ENCODE measurements at places on chromosomes 7 and 10.

- DNase-seq, result no peak
Observed at GRCh38 chr10:97123765-97124164, 62.0 kb downstream of the SLIT1 start.

DNA sequence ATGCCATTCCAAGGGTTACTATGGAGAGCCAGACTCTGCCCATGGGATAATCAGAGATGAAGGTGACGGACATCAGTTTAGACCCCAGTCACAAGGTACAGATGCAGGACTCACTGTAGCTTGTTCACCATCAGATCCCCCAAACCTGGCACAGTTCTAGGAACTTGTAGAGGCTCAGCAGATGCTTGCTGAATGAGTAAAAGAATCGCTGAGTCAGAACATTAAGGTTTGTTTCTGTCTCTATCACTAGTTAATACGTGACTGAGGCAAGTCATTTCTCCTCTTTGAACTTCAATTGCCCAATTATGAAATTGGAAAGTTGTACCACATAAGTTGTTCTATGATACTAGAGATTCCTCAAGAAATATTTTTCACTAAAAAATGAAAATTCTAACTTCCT lies 65.1 kb downstream of the PPP1R3C start:
- DNase-seq, result no peak

- no peak for DNase-seq
Observed at GRCh38 chr10:11097686-11098085, 80.0 kb downstream of the CELF2 start.

GRCh38 chr10:12841426-12841825 lies 160.1 kb downstream of the CCDC3 start:
- no peak for DNase-seq

GRCh38 chr10:108902619-108903285 lies 1020.6 kb downstream of the XPNPEP1 start:
- DNase-seq, result no peak

DNA sequence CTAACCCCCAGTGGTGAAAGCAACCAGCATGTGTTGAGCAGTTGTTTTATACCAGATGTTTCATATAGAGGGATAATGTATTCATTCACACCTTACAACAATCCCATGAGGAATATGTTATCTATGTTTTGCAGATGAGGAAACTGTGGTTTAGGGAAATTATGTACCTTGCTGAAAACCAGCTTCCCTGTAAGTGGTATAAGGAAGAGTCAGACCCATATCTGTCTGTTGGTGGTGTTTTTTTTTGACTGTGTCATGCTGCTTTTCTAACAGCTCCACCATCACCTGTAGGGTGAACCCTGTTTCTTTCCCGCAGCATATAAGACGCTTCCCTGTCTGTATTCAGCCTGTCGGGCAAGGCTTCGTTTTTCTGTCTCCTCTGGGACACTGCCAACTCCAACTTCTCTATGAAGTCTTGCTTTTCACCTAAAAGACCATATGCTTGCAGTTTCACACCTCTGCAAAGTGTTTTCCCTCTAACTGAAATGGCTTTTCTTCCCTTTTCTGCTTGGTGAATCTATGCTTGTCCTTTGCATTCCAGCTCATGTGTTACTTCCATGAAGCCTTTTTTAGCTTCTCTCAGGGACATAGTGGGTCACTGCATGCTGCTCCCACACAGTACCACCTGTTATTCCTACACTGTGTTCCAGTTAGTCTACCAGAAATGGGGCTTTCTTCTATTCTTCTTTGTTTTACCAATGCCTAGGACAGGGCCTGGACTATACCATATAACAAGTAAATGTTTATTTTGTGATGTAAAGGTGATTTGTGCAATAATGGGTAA lies 92.8 kb downstream of the ST7 start:
- no peak for DNase-seq

GRCh38 chr10:127315888-127316287 lies 119.5 kb upstream of the INSYN2A start:
- no peak for DNase-seq

DNA sequence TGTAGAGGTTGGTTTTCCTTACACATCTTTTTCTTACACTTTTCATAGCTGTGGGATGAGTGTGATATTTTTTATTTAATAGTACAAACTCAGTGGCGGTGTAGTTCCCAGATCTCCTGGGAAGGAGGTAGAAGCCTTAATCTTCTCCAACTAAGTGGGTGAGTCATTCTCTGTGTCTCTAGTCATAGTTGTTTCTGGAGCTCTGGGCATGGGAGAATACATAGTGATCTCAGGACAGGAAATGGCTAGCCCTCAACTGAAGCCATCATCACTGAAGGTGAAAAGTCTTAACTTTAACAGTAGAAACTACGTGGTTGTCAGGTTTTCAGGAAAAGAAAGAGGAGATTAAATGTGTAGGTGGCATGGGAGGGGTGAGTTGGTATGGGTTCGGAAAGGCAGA lies 319.4 kb upstream of the FZD8 start:
- DNase-seq, result no peak

DNA sequence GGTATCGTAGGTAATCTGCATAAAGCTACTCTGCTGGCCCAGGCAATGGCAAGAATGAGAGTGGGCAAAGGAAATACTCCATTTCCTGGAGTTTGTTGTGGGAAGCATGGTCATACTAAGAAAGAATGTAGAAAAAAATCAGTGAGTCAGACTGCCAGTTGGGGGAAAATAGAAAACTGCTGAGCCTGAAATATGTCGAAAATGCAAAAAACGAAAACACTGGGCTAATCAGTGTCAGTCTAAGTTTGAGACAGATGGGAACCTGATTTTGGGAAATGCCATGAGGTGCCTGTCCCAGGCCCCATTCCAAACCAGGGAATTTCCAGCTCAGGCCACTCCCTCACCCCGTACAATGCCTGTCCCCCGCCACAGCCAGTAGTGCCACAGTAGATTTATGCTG lies 150.0 kb downstream of the ZNF33B start:
- no peak for DNase-seq

DNA sequence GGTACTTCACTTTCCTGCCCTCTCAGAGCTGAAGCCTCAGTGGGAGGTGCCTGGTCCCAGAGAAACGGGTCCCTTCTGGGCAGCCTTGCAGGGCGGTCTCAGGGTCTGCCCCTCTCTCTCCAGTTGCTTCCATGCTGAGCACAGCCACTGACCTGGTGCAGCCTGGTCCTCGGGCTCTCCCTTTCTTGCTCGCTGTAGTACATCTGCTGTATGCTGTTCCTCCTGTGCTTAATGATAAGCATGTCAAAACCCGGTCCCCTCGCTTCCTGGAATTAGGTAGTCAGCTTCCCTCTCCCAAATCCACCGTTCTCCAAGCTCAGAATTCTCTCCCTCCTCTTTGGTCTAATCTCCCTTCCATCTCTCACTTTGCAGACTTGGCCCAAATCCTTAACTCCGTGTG lies 11.0 kb upstream of the HPS1 start:
- no peak for DNase-seq

- no peak for DNase-seq
Observed at GRCh38 chr10:121891103-121891502, 36.7 kb downstream of the ATE1 start.

DNA sequence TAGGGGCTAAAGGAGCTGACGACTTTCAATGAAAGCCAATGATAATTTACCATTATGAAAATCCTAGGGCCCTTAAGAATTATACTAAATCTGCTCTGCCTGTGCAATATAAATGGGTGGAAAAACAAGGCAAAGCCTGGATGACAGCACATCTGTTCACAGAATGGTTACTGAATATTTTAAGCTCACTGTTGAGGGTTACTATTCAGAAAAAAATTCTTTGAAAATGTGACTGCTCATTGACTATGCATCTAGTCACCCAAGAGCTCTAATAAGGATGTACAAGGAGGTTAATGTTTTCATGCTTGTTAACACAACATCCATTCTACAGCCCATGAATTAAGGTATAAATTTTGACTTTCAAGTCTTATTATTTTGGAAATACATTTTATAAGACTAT lies 8.9 kb downstream of the DKK1 start:
- no peak for DNase-seq

DNA sequence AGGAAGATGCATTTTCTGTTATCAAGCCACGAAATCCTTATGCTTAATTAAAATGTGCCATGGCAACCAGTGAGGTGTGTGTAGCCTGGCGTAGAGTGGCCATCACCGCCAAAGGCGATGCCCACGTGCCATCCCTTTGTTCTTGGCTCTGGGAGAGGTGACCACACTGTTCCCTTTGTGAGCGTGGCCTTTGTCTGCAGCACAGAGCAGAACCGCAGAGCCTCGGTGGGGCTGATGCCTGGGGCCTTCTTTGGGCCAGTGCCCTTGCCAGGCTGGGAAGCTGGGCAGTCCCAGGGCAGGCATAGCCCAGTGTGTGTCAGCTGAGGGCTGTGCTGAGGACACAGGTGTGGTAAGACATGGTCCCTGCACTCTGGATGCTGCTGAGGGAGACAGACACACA lies 48.3 kb downstream of the BUB3 start:
- DNase-seq, result no peak

DNA sequence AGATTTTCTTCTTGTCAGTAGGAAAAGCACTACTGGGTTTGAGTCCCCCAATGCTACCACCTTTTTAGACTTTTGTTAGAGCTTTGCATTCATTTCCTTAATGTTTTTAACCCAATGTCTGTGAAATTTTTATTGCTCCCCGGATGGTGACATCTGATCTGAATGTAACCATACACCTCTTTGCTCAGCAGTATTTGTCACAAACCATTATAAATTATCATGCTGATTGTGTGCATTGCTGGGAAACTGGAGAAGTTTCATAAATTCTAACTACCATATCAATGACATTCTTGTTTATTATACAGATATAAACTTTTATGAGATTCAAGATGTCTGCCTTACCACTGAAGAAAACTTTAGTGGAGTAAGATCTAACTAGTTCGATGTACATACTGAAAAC lies 8.5 kb downstream of the NRP1 start:
- no peak for DNase-seq

DNA sequence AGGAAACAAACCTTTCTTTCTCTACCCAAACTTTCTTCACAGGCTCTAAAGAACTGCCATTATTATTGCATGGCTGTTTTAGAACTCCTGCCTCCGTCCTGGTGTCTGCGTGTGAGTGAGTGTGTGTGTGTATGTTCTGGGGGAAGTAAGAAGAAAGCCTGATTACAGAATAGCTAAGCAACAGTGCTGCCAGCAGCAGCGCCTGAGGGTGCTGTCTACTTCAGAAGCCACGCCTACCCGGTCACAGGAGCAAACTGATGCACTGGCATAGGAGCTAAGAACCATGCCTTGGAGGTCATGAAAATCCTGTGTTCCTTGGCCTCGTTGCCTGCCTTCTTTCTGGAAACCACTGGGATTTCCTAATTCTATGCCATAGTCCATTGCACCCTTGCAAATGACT lies 25.2 kb downstream of the LIPK start:
- DNase-seq, result no peak

DNA sequence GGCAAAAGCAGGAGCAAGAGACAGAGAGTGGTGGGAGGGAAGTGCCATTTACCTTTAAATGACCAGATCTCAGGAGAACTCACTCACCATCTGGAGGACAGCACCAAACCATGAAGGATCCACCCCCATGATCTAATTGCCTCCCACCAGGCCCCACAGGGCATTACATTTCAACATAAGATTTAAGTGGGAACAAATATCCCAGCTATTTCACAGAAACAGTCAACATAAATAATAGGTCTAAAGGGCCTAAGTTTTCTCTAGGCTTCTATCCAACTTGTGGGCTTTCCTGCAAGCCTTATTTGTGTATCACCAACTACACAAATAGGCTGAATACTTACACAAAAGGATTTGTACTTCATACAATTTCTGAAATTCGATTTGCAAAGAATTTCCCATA lies 196.8 kb upstream of the POT1 start:
- no peak for DNase-seq

DNA sequence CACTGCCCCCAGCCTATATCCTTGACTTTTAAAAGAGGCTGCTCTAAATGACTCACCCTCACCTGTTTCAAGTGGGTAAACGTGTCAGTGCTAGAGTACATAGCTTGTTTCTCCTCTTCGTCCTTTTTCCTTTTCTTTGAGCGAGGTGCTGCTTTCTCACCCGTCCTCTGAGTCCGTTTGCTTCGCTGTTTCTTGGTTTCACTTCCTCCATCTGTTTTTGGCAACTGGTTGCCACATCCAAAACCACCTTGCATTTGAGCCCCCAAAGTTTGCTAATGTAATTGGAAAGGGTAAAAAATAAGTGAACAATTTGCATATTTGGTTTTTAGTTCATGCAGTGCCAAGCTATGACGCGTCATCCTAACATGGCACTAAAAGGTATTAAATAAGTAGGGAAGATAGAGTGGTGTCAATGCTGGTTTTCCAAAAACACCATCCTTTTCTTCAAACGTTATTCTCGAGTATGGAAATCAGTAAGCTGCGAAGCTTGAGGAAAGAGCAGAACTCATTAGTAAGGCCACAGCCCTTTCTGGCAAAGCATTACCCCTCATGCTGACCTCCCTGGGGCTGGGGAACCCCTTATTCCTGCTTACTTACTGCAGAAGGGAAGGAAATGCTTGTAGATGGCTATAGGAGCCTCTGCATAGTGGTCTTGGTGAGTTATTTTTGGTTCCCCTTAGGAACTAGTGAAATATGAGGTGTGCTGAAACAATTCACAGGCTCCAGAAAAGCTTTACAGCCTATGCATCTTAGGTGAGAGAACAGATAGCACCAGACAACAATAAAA lies 133.5 kb downstream of the GALNT11 start:
- no peak for DNase-seq

DNA sequence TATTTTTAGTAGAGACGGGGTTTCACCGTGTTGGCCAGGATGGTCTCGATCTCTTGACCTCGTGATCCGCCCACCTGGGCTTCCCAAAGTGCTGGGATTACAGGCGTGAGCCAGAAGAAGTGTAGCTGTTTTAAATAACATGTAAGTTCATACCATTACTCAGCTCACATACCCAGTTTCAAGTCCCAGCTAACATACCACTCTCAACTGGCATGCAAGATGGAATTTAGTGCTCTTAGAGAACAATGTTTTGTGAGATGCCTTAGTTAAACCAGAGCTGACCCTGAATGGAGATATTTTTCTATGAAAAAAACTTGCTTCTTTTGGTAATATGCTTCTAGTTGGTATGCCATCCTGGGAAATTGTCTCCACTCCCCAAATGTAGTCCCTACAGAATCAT lies 37.3 kb downstream of the HBP1 start:
- DNase-seq, result no peak

- DNase-seq, result no peak
Observed at GRCh38 chr10:35300063-35300699, 36.1 kb upstream of the CCNY start.

GRCh38 chr10:57972783-57973182 lies 294.9 kb downstream of the IPMK start:
- no peak for DNase-seq

Measured in cortex of kidney (tissue), 1 donor.